ENCODE measurements at places on chromosomes 12 and 14.

DNA sequence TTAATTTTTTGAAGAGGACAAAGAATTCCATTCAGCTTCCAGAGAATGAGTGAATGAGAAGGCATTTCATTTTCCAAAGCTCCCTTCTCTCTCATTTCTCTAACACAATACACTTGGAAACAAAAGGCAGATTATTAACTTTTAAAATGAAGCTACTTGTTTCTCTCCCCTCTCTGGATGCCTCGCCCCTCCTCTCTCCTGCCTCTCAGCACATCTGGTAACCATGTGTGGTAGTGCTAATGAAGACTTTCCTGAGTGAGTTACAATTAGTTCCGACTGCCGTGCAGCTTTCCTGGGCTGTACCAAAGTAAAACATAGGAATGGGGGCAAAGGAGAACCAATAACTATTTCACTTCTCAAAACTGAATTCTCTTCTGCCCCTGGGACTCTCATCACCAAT lies 84.7 kb upstream of the SOX5 start:
- no peak for DNase-seq

DNA sequence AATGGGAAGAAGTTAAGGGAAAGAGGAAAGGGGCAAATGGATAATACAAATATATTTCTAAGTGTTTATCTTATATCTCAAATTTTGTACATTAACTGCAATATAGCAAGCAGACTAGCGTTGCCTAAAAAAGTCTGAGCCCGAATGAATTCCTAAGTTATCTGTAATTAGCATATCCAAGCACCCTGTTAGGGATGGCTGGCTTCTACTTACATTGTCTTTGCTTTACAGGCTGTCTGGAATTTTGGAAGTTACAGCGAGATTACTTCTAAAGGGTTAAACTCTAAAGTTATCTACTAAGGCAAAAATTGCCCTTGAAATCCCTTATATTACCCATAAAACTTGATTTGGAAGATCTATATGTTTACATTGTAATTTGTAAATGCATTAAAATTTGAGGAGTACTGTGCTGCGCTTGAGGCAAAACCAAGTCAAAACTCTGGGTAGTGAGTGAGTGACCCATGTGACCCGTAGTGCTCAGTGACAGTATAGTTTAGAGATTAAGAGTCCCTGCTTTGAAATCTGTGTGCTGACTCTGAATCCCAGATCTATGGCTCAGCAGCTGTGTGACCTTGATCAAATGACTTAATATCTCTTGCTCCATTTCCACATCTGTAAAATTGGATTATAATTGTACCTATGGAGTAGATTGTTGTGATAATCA lies 17.3 kb upstream of the LIN7A start:
- DNase-seq = no peak

GRCh38 chr14:89339579-89339978 lies 77.5 kb downstream of the FOXN3 start:
- DNase-seq = no peak

DNA sequence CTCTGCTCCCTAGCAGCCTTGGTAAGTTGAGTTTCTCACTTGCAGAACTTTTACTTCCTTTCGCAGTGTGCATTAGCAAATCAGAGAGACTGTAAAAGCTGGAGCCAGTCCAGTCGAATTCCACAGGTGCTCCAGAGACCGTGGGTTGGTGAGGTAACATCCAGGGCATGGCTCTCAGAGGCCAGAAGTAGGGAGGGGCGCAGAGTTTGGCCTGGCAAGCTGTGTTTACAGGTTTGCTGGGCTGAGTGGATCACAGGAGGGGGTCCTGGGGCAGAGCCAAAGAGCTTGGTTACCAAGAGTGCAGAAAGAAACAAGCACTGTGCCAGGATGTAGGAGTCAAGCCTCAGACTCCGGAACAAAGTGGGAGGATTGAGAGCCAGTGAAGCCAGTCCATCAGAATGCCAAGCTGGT lies 10.2 kb upstream of the BHLHE41 start:
- peak; percentile 64 for DNase-seq

DNA sequence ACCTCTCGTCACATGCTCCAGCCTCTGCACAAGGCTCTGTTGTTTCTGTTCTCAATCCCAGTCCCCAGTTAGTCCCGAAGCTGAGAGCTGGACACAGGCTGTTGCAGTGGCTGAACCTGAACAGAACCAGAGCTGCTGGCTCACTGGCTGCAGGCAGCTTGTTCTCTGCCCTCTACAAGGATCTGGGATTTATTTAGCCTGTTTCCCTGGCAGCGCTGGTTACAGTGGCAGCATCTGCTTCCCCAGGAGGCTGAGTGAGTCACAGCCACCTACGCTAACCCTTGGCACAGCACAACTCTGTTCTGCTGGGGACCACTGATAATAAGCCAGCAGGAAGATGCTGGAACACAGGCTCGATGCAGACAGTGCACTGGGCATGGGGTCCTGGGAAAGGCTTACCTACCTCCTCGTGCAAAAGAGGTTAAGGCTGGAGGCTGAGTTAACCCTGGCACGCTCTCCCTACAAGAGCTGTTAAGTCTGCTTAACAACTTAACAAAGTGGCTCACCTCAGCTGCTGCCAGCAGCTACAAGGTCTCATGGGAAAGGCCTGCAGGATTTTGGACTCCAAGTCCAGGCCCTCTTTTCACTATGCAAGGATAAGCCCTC lies 299.6 kb downstream of the PCNX1 start:
- DNase-seq = no peak

DNA sequence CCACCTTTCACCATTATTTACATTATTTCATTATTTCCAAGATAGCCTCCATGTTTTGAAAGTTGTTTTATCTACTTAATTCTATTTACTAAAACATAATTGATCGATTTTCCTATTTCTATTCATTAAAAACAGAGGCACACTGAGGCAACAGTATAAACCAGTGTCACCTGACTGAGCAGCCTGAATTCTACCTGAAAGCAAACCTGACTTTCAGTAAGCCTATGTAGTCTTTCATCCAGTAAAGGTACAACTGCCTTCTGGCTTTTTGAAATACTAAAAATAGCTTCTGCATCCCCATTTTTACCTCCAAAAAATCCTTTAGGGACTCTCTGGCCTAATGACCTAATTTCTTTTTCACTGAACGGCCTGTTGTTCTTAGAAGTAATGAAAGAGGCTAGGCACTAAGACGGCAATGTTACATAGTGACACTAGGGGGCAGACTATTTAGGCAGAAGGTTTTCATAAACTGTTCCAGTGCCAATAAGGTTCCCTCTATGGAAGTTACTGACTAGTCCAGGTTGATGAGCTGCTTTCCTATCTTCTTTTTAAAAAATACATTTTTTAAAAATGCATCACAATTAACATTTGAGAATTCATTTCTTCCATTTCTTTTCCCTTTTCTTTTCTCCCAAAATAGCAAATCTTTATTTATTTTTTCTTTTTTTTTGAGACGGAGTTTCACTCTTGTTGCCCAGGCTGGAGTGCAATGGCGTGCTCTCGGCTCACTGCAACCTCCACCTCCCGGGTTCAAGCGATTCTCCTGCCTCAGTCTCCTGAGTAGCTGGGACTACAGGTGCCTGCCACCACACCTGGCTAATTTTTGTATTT lies 17.5 kb downstream of the ANAPC5 start:
- DNase-seq = peak; percentile 74

GRCh38 chr12:127810041-127810440 lies 456.9 kb upstream of the TMEM132C start:
- DNase-seq = no peak

DNA sequence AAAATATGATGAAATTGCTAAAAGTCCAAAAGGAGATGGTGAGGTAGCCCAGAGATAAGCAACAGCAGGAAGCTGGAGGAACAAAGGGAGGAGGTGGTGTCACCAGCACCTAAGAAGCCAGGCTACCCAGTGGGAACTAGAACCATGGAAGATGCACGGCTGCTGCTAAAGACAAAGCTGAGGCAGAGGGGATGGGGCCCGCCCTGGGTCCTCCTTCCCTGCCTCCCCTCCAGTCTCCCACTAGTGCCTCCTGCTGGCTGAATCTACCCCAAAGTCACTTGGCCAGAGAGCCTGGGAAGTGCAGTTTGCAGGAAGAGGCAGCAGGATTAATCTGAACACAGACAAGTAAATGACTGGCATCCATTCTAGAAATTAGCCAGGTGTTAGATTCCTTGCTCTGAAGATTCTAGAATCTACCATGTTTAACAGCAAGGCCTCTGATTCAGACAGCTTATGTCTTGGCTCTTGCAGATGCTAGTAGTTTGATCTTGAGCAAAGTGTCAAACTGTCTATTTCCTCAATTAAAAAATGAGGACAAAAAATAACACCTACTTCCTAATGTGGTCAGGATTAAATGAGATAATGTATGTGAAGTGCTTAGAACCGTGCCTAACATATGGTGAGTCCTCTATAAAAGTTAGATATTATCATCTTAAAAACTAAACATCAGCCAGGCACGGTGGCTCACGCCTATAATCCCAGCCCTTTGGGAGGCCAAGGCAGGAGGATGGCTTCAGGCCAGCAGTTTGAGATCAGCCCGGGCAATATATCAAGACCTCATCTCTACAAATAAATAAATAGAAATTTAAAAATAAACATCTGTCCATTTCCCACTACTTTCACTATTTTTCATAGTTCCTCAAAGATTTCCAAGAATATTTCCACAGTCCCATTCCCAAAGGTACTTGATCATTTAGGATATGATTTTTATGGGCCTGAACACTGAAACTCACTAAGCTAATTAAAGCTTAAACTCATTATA lies 5.8 kb upstream of the LRP10 start:
- DNase-seq = peak; percentile 76

- no peak for DNase-seq
Measured at GRCh38 chr12:106815741-106816140, 41.3 kb downstream of the RIC8B start.

DNA sequence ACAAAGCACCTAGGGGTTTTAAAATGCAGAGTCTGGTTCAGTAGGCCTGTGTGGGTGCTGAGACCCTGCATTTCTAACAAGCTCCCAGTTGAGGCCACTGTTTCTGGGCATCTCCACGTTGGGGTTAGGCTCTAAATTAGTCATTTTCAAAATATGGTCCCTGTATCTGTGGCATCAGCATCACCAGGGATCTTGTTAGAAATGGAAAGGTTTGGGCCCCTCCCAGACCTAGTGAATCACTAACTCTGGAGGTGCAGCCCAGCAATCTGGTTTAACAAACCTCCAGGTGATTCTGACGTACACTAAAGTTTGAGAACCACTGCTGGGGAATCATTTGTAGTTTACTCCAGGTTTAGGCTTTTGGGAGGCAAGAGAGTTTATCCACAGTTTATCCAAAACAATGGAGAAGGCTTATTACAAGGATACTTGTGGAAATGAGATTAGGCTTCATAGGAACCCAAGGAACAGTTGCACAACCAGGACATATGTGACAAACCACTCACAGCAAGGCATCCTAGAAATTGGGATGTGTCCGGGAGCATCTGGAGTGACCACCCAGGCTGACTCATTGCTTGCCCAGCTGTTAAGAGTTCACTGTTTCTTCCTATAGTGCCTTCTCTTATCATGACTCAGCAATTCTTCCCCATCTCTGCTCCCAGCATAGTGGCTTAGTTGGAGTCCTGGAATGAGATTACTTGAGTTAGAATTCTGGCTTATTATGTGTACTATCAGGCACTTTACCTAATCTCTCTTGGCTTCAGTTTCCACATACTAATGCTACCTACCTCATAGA lies 71.6 kb upstream of the STXBP6 start:
- DNase-seq = peak; percentile 14

DNA sequence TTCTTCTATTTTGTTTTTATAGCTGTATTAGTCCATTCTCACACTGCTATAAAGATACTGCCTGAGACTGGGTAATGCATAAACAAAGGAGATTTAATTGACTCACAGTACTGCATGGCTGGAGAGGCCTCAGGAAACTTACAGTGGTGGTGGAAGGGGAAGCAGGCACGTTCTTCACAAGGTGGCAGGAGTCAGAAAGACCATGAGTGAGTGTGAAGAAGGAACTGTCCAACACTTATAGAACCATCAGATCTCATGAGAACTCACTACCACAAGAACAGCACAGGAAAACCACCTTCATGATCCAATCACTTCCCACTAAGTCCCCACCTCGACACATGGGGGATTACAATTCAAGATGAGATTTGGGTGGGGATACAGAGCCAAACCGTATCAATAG lies 42.3 kb downstream of the ARMH4 start:
- DNase-seq = no peak

DNA sequence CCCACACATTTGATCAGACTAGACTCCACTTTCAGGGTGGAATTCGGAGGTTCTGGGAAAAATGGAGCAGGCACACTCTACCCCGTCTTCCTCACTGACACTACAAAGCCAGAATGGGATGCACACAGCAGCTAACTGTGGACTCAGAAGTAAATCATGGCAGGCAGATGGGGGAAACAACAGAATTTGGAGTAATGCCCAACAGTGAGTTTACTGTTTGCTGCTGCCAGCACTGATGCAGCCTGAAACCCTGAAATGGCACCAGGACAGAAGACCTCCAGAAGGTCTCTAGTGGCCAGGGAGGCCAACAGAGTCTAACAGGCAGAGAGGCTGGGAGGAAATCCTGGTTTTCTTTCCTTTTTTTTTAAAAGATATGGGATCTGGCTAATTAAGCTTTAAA lies 24.6 kb downstream of the KCTD10 start:
- no peak for DNase-seq

- no peak for DNase-seq
Measured at GRCh38 chr12:2644683-2645405, 149.9 kb upstream of the FKBP4 start.
